Chondrocyte (in vitro differentiated cells): ENCODE measurements at places on chromosomes 5 and 9. TPM values are rescaled to one million over a fixed set of nuclear protein-coding genes. Genes with fewer than 3 reads are reported as not detected.

CCDC180 gene
- 5.1 to 8.5 TPM (median 5.4 TPM) in 3 replicates for total RNA-seq

GABRP gene
- total RNA-seq = not detected in 3 replicates

C5 gene
- 3.0 to 5.1 TPM (median 3.0 TPM) in 3 replicates for total RNA-seq

KIF20A gene
- total RNA-seq = 5.2 to 15.9 TPM (median 14.3 TPM) in 3 replicates

SHOC1 gene
- not detected in 3 replicates for total RNA-seq

ZNF366 gene
- total RNA-seq = not detected in 3 replicates

DNA sequence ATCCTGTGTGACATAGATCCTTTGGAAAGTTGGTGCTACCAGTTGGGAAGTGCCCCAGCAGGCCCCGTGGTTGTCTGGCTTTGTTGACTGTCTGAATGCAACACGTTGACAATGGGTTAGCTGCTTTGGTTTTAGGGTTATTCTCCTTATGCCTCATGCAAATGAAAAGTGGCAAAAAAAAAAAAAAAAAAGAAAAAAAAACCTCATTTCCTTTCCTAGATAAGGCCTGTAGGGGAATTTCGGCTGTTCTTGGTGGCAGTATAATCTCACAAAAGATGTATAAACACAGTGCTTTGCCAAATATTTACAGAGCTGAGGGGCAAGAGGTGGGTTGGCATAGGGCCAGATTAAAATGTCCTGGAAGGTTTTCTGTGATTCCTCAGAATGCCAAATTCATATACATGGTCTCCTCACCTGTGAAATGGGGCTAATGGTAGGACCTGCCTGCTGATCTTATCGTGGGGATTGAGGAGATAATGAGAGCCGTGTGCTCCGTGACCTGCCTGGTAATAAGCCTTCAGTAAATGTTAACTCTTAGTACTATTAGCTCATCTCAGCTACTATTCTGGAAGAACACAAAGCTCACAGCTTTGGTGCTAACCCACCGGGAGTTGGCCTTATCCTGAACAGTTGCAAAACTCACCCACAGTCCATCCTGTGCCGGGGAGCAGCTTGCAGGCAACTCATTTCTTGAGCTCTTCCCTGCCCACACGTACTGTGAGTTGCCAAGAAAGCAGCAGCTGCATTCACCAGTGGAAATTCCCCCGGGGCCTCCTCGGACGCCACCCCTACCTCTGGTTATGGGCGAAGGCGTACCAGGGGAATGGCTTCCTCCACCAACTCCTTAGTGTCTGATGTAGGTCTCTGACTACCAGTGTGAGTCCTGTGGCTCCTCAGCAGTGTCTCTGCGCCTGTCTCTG, 220.3 kb downstream of the NR3C1 start:
- no peak for DNase-seq

DNA sequence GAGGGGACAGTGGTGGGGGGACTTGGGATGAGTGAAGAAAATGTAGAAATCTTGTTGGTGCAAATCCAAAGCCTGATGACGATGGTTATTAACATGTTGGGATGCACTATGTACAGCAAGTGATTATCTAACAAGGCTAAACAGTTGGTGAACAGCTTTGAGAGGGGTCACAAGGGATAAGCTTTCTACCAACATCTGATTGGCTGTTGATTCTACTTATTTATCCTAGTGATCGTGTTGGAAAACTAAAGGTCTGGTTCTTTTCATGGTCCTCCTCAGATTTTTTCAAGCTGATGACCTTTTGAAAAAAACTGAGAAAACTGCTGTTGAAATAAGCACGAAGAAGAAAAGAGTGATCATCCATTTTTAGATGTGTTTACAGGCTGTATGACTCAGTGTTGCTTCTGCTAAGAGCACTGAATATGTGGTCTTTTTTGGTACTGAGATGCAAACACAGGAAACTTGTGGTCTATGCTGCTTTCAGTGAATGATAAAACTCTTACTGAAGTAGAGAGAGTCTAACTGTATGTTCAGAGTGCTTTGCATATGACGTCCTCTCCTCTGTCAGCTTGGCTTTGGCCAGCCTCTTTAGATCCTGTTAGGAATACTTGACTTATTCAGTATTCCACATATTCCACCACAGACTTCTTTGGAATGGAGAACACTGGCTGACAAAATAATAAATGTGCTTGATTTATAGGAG, 174.8 kb downstream of the SLF1 start:
- DNase-seq = no peak

GRCh38 chr5:177134697-177135225, 1.2 kb downstream of the NSD1 start:
- DNase-seq = peak; percentile 7

- DNase-seq = no peak
Measured at GRCh38 chr5:19370655-19371386, 617.2 kb downstream of the CDH18 start.

GRCh38 chr9:36436909-36437308, 36.8 kb upstream of the RNF38 start:
- DNase-seq = no peak

DNA sequence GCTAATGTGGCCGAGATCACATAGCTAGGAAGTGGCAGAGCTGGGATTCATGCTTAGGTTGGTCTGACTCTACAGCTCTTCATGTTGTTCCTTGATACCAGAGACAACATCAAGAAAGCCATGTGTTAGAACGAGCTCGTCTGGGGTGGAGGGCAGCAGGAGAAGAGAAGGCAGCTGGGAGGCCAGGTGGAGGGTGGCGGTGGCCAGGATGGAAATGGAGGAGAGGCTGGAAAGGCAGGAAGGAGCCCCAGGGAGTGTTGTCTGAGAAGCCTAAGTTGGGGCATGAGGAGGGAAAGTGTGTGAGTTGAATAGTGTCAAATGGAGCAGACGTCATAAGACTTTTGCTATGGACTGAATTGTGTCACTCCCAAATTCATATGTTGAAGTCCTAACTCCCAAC, 315.3 kb downstream of the GADD45G start:
- no peak for DNase-seq

DNA sequence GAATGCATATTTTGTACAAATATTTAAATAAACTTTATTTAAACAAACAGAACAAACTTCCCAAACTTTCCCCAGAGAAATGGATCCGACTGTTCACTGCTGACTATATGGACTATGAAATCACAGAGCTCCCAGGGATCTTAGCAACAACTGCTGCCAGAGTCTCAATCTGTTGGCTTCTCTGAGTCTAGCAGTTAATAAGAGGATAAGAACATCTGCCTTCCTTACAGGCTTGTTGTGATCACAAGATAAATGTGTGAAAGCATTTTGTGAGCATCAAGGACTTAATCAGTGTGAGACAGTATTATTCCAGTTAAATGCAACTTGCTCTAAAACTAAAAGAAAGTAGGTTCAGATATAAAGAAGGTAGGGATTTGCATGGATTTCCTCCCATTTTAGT, 31.4 kb upstream of the MYOT start:
- DNase-seq = no peak

- DNase-seq = no peak
Measured at GRCh38 chr9:128923493-128923883, 2.7 kb downstream of the PHYHD1 start.

DNA sequence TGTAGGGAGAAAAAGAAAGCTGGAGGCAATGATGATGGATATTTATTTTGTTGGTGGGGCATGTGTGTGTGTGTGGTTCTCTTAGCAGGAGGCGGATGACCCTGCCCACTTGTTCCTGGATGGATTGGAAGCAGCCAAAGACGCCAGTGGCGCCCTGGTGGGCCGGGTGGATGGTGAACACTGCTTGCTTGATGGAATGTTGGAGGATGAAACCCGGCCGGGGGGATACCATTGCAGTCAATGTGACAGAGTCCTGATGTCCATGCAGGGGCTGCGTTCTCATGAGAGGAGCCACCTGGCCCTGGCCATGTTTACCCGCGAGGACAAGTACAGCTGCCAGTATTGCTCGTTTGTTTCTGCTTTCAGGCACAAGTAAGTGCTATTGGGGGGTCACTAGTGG, 69.2 kb downstream of the ZNF462 start:
- DNase-seq = peak; percentile 75

GRCh38 chr5:161165998-161166660, 314.1 kb upstream of the ATP10B start:
- no peak for DNase-seq

DNA sequence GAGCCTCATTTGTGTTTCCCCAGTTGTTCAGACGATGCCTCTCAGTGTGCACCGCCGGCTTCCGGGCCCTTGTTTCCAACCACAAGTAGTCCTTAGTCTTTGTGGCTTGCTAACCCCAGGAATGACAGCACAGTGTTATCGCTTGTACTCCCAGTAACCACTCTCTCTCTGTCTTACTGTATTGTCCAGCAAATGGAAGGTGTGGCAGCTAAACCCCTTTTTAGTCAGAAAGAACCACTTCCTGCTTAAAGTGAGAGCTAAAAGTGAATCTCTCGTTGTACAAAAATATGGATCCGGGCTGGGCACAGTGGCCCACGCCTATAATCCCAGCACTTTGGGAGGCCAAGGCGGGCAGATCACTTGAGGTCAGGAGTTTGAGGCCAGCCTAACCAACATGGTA, 61.3 kb downstream of the ENC1 start:
- no peak for DNase-seq

- peak; percentile 20 for DNase-seq
Measured at GRCh38 chr9:30476826-30477225, 1907.6 kb upstream of the ACO1 start.

DNA sequence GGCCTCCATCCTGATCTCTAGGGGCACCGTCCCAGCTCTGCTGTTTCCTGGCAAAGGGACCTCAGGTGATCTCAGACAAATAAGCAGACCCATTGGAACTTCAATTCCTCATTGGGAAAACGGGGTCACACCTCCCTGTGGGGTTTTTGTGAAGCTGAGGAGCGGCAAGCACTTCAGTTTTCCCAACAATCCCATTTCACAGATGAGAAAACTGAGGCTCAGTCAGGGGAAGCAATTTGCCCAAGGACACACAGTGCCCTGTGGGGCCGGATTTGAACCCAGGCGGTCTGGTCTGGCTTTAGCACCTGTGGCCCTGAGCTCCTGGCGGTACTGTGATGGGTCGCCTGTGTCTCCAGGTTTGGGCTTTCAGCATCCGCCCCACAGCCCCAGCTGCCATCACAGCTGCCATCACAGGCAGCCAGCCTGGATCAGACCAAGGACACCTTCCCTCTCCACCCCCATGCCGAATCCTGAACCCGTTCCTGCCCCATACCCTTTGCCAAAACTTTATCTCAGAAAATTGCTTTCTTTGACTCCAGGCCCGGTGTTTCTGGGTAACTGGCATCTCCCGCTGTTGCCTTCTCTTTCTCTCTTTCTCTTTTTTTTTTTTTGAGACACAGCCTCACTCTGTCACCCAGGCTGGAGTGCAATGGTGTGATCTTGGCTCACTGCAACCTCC, 26.4 kb downstream of the NCS1 start:
- peak; percentile 79 for DNase-seq

GRCh38 chr5:65910711-65911110, 15.7 kb upstream of the ERBIN start:
- DNase-seq = no peak

GRCh38 chr5:80204808-80205614, 50.8 kb downstream of the SERINC5 start:
- DNase-seq = no peak

DNA sequence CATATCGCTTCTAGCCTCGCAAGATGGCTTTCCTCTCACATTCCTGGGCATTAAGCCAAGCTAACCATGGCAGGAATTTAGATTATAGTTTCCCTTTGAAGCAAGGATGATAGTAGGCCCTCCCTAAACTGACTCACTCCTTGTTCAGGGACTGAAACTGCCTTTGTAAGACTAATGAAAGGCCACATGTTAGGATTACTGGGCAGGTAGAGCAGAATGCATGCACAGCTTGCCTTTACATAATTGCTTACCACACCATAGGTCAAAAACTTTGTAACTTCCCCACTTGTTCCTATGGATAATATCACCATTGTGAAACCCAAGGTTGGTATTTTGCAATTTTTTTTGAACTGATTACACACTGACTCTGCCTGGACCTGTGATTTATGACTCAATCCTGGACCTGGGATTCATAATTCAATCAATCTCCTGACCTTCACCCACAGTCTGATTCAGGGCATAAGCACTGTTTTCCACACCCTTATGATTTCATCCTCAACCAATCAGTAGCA, 41.0 kb upstream of the PRDM9 start:
- no peak for DNase-seq

DNA sequence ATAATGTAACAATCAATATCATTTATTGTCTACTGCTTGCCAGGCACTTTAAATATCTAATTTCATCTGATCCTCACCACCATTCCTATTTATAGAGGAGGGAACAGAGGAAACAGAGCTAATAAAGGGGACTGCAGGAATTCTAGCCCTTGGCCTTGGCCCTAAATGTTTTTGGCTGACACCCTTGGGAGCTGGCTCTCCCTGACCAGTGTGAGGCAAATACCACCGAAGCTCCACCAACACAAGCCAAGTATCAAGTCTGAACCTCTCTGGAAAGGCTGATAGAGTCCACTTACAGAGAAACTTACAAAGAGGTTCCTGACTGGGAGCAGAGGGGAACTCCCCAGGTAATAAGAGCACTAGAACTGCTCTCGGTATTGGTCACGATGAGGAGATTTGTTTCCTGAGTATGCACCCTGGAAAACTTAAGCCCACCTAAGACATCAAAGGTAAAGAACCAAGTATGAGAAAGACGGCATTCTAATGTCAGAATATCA, 243.1 kb upstream of the PANK3 start:
- no peak for DNase-seq

- no peak for DNase-seq
Measured at GRCh38 chr9:137602661-137603060, 2.8 kb upstream of the ARRDC1 start.

DNA sequence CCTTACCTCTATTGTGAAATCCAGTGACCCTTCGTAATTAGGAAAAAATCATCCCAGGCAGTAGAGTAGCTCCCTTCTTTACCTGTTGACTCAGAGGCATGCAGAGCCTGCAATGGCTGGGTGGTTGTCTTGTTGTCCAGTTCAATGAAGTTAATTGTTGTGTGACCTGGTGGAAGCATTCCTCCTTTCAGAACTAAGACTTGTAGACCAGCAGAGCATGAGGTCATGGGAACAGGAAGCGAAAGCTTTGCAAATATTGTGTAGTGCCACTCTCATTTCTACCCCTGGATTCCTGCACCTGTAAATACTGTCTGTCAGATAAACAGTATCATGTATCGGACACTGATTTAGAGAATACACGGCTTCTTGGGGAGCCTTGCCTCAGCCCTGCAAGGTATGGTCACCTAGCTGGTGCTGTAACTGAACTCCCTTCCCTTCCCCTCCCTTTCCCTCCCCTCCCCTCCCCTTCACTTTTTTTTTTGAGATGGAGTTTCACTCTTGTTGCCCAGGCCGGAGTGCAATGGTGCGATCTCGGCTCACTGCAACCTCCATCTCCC, 5.7 kb upstream of the PRXL2C start:
- DNase-seq = no peak

- no peak for DNase-seq
Measured at GRCh38 chr5:172636279-172637050, 4.6 kb upstream of the NEURL1B start.
